Activated CD4-positive, alpha-beta T cell treated with anti-CD3 and anti-CD28 coated beads for 36 hours (primary cell): ENCODE measurements at places on chromosomes 4 and X.
A peak's percentile ranks its signal among the peaks of the same experiment; 100 is the strongest.

GRCh38 chr4:6582889-6583490 lies 8.0 kb downstream of the MAN2B2 start:
- DNase-seq: peak; percentile 27
- H3K36me3 ChIP-seq: peaks cover 62% of the 10 kb centered on the region
- no peaks in the 10 kb centered on the region for H3K4me1 ChIP-seq
- H3K4me3 ChIP-seq: no peak overlapping the region
- H3K27ac ChIP-seq: no peak overlapping the region
- H3K27me3 ChIP-seq: no peaks in the 10 kb centered on the region

GRCh38 chr4:11428899-11429698 lies 405 bp upstream of the HS3ST1 start:
- no peak overlapping the region for H3K27ac ChIP-seq
- H3K4me3 ChIP-seq: peak overlapping the region; percentile 57
- peaks cover 33% of the 10 kb centered on the region for H3K27me3 ChIP-seq
- H3K36me3 ChIP-seq: no peaks in the 10 kb centered on the region
- peak; percentile 70 for DNase-seq

DNA sequence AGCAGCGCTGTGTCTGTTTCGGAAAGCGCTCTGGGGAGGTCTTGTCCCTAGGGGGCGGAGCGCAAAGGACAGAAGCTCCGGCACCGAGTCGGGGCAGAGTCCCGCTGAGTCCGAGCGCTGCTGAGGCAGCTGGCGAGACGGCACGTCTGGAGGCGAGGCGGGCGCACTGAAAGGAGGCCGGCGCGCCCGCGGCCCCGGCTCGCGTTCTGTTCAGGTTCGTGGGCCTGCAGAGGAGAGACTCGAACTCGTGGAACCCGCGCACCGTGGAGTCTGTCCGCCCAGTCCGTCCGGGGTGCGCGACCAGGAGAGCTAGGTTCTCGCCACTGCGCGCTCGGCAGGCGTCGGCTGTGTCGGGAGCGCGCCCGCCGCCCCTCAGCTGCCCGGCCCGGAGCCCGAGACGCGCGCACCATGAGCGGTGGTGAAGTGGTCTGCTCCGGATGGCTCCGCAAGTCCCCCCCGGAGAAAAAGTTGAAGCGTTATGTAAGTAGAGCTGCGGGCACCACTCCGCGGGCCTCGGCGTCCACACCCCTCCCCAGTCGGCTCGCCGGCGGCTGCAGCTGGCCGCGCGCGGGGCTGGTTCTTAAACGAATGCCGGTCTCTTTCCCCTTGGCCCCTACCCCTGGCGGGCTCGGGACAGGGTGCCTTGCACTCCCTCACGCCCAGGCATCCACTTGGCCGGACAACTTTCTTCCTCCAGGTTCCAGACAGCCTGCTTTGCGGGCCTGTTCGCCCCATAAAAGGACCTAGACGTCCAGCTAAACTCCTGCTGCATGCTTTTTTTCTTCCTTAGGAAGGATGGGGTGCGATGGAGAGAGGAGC lies at the start of gene GAB1:
Gene GAB1 (plus strand): TSS at position 96 of the 819 bp plus-strand sequence. CDS start 313 bp downstream, at position 409.
- H3K4me1 ChIP-seq: peaks cover 8% of the 10 kb centered on the region
- DNase-seq: peak; percentile 64
- H3K27ac ChIP-seq: no peak within 1 kb of the TSS
- peak within 1 kb of the TSS; percentile 76 for H3K4me3 ChIP-seq
- peaks cover 36% of the 10 kb centered on the region for H3K27me3 ChIP-seq

GRCh38 chr4:4762300-4762699 lies 97.2 kb upstream of the MSX1 start:
- peaks cover 10% of the 10 kb centered on the region for H3K27me3 ChIP-seq
- peaks cover 14% of the 10 kb centered on the region for H3K4me1 ChIP-seq
- no peak overlapping the region for H3K4me3 ChIP-seq
- DNase-seq: no peak
- H3K36me3 ChIP-seq: peaks cover 2% of the 10 kb centered on the region

GRCh38 chr4:7590189-7590588 lies 155.5 kb upstream of the PSAPL1 start:
- no peaks in the 10 kb centered on the region for H3K4me1 ChIP-seq
- H3K27me3 ChIP-seq: peaks cover 7% of the 10 kb centered on the region
- DNase-seq: no peak
- no peak overlapping the region for H3K4me3 ChIP-seq

DNA sequence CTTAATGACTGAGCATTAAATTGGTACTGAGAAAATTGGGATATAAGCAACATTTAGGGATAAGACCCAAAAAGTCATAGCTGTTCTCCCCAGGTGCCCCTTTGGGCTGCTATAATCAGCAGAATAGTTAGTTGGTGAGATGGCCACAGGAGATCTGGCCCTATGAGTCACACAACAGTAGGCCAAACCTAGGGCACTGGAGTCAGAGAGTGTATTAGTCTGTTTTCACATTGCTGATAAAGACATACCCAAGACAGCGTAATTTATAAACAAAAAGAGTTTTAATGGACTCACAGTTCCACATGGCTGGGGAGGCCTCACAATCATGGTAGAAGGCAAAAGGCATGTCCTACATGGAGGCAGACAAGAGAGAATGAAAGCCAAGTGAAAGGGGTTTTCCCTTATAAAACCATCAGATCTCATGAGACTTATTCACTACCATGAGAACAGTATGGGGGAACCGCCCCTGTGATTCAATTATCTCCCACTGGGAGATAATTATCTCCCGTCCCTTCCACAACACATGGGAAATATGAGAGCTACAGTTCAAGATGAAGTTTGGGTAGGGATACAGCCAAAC lies 338.3 kb upstream of the NR3C2 start:
- H3K4me1 ChIP-seq: no peaks in the 10 kb centered on the region
- no peak overlapping the region for H3K27ac ChIP-seq
- H3K4me3 ChIP-seq: no peak overlapping the region
- H3K27me3 ChIP-seq: peaks cover 3% of the 10 kb centered on the region

DNA sequence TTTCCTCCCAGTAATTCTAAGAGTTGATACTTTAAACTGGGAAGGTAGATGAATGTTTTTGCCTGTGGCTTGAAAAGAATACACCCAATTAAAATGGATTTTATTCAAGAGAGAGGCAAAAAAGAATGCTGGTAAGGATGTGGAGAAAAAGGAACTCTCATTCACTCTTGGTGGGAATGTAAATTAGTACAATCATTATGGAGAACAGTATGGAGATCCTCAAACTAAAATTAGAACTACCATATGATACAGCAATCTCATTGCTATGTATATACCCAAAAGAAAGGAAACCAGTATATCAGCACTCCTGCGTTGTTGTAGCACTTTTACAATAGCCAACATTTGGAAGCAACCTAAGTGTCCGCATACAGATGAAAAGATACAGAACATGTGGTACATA lies 75.2 kb downstream of the ANKRD50 start:
- peaks cover 3% of the 10 kb centered on the region for H3K4me1 ChIP-seq
- H3K36me3 ChIP-seq: no peaks in the 10 kb centered on the region
- no peaks in the 10 kb centered on the region for H3K27me3 ChIP-seq
- DNase-seq: no peak
- no peak overlapping the region for H3K27ac ChIP-seq

DNA sequence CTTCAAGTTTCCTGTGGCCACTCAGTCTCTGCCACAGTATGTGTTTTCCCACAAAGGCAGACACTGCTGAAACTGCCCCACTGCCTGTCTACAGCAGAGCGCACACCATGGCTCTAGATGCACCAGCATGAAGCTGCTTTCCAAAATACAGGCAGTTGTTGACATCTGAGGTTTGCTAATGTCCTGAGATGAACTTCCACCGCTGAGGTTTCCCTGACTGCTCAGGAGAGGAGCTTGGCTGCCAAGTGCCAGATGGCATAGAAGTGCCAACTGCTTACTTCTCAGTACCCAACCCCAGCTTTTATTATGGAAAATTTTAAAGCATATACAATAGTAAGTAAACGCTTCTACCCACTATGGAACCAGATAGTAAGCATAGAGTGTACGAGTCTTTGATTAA lies 61.0 kb upstream of the EXOC1L start:
- no peak for DNase-seq
- H3K36me3 ChIP-seq: no peaks in the 10 kb centered on the region
- H3K4me1 ChIP-seq: peaks cover 4% of the 10 kb centered on the region
- H3K4me3 ChIP-seq: no peak overlapping the region
- no peaks in the 10 kb centered on the region for H3K27me3 ChIP-seq

DNA sequence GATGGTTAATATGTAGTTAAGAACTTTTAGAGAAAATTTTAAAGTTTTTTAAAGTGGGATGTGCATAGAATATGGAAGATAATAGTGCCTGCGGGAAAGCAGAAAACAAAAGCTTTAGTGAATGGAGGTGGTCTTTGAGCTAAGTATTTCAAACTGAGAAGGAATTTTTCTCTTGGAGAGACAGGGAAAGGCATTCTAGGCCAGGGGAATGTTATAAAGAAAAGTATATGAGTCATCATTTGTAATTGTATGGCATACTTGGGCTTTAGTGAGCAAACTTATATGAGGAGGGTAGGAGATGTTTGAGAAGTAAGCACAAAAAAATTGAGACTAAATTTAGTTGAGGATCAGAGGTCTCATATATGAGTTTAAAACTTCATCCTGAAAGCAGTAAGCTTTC lies 467.0 kb downstream of the PPARGC1A start:
- H3K4me1 ChIP-seq: no peaks in the 10 kb centered on the region
- H3K27ac ChIP-seq: no peak overlapping the region
- H3K27me3 ChIP-seq: no peaks in the 10 kb centered on the region
- no peak for DNase-seq

- no peak overlapping the region for H3K4me3 ChIP-seq
- H3K4me1 ChIP-seq: no peaks in the 10 kb centered on the region
- H3K27me3 ChIP-seq: no peaks in the 10 kb centered on the region
- H3K27ac ChIP-seq: no peak overlapping the region
These were observed 299.7 kb upstream of the AADAT start for GRCh38 chr4:170389411-170389810.

GRCh38 chr4:48252313-48252712 lies 17.3 kb downstream of the TEC start:
- no peaks in the 10 kb centered on the region for H3K27me3 ChIP-seq
- H3K27ac ChIP-seq: no peak overlapping the region
- DNase-seq: no peak
- no peak overlapping the region for H3K4me3 ChIP-seq
- no peaks in the 10 kb centered on the region for H3K36me3 ChIP-seq

DNA sequence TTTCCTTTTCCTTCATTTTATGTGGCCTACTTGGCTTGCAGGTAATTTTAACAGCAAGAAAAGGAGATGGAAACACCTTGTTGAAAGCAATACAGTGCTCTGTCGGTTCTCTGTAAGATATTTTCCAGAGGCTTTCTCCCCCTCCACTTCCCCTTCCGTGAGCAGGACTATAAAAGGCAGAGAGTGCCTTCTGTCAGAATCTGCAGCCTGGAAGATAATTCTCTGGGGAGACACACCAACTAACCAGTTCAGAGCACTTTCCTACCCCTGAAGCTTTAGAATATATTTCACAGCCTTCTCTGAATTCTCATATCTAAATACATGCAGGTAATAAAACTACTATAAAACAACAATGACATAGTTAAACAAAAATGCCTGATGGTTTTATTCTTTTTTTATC lies 141.1 kb downstream of the IDS start:
- no peaks in the 10 kb centered on the region for H3K36me3 ChIP-seq
- no peak overlapping the region for H3K27ac ChIP-seq
- H3K4me1 ChIP-seq: no peaks in the 10 kb centered on the region
- peaks cover 5% of the 10 kb centered on the region for H3K27me3 ChIP-seq

DNA sequence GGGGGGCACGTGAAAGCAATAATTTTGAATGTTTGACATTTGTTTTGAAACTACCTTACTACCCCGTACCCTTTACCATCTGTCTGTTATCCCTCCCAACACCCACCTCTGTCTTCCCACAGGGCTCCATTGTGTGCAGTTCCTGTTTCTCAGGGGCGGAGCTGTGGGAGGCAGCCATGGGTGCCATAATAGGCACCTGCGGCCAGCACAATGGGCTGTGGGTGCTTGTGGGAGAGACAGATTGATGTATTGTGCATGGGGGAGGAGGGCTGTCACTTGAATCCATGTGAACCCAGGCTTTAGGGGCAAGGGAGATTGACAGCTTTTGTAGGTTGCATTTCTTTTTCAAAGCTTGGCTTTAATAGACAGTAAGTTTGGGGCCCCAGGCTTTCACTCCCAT lies 122.6 kb upstream of the CXorf66 start:
- H3K4me1 ChIP-seq: no peaks in the 10 kb centered on the region
- no peak overlapping the region for H3K27ac ChIP-seq
- H3K4me3 ChIP-seq: no peak overlapping the region

GRCh38 chr4:87679449-87680169 lies 29.5 kb downstream of the DMP1 start:
- H3K36me3 ChIP-seq: no peaks in the 10 kb centered on the region
- H3K27me3 ChIP-seq: peaks cover 2% of the 10 kb centered on the region
- peak; percentile 62 for DNase-seq
- H3K4me3 ChIP-seq: no peak overlapping the region
- H3K27ac ChIP-seq: no peak overlapping the region

GRCh38 chr4:40575846-40576245 lies 53.8 kb downstream of the RBM47 start:
- peaks cover 24% of the 10 kb centered on the region for H3K4me1 ChIP-seq
- no peak for DNase-seq
- H3K4me3 ChIP-seq: no peak overlapping the region
- no peaks in the 10 kb centered on the region for H3K27me3 ChIP-seq

GRCh38 chr4:48439988-48440387 lies 43.2 kb upstream of the SLC10A4 start:
- DNase-seq: no peak
- H3K4me3 ChIP-seq: no peak overlapping the region
- H3K27ac ChIP-seq: no peak overlapping the region
- H3K4me1 ChIP-seq: no peaks in the 10 kb centered on the region

DNA sequence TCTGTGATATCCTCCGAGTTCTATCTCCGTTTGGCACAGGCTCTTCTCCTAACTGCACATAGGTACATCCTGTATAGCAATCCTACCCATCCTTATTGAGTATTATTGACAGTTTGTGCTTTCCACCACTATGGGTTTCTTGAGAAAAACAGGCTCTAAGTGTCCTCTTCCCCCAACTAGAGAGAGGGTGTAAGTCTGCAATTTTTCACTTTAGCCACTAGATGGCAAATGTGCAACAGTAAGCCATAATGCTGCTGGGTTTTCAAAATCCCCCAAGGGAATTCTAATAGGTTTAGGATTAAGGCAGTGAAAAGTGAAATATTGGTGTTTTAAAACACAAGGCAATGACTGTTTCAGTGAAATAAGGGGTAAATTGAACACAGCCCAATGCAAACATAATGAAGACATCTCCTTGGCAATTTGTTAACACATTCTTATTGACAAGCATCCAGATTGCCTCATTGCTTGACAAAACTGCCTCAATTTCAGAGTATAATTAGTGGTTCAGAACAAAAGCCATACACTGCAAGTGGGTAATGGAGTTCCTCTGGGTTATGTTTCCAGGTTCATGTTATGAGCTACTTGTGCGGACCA lies 239.0 kb upstream of the HTR2C start:
- DNase-seq: no peak
- H3K36me3 ChIP-seq: no peaks in the 10 kb centered on the region
- H3K4me3 ChIP-seq: no peak overlapping the region
- no peaks in the 10 kb centered on the region for H3K27me3 ChIP-seq
